ENCODE measurements at places on chromosomes 5 and 9.

- DNase-seq: no peak
Measured at GRCh38 chr9:133225171-133226011, 16.3 kb upstream of the OBP2B start.

GRCh38 chr9:69140123-69140735, 33.8 kb upstream of the TJP2 start:
- DNase-seq: no peak

GRCh38 chr5:54659700-54660131, 142.2 kb downstream of the SNX18 start:
- no peak for DNase-seq

DNA sequence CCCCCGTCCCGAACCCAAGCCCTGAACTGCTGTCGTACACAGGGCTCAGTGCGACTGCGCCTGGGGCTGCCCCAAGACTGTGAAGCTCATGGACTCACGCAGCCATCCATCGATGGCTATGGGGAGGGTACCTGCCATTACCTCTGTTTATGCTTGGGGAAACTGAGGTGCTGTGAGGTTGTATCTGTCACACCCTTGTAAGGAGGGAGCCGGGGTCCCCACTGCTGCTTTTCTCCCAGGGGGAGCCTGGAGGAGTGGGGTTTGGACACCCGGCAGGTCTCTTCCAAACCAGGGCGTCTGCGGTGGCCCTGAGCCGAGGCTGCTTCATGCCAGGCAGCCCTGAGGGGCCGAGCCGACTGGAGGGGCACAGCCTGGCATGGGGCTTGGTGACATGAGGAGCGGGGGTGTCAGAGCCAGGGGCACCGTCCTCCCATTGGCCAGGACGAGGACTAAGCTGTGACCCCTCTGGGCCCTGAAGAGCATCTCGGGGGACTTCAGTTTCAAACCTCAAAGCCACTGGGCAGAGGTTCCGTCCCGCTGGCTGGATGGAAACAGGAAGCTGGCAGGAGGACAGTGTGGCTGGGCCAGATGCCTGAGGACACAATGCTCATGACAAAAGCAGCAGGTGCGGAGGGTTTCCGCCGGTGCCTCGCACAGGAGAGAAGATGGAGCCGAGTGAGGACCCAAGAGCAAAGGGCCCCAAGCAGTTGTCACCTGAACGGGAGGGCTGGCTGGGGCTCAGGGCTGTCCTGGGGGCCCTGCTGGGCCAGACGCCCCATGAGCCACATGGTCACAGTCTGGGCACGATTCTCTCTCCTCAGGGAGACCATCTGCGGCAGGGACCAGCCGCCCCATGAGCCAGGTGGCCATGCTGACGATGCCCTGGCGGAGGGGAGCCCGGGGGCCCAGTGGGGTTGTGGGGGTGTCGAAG, 54.4 kb upstream of the EXOC3 start:
- no peak for DNase-seq

GRCh38 chr5:140131967-140132409, 6.3 kb downstream of the IGIP start:
- peak; percentile 64 for DNase-seq

- peak; percentile 83 for DNase-seq
Measured at GRCh38 chr9:123044586-123044985, 11.1 kb downstream of the GPR21 start.

DNA sequence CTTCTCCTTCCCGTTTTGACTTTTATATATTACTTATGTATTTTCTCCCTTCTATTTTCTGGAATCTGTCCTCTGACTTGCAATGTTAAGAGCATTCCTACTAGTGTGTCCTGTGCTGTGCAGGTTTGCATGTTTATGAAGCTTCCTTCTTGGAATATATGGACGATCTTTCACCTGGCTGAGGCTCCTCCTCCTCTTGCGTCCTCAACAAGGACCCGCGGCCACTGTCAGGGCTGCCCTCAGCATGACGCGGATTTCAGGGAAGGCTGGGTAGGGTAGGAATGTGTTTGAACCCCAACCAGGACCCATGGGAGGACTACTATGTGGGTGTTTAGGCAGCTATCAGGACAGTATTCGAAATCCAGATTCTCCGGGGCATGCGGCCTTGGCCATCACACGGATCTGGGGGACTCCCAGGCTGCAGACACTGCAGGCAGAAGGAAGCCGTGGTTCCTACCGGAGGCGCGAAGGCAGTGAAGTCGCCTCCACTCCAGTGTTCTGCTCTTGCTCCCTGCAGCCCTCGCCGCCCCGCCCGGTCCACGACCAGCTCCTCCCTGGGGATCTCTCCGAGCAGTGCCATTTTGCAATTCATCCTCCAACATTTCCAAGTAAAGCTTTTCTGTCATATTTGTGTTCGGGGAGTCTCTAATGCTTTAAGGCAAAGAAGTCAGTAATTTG, 37.0 kb upstream of the OSMR start:
- DNase-seq: no peak

- no peak for DNase-seq
Measured at GRCh38 chr5:181087309-181087708, 43.7 kb downstream of the OR2V1 start.

DNA sequence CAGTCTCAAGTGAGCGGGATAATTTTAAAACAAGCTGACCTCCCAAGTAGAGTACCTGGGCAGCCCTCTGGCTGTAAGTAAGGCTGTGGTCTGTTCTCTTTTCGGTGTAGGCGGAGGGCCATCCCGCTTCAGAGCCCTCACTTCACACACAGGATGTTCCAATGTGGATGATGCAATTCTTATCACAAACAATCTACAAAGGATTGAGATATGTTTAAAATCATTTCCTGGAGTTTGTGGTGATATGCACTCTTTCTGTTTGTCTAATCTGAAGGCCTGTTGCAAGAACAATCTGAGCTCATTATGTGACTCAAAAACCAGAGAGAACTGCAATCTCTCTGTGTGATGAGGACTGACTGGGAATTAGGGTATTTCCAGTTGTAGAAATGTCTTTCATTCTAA, 42.5 kb downstream of the ITGA2 start:
- DNase-seq: peak; percentile 96

DNA sequence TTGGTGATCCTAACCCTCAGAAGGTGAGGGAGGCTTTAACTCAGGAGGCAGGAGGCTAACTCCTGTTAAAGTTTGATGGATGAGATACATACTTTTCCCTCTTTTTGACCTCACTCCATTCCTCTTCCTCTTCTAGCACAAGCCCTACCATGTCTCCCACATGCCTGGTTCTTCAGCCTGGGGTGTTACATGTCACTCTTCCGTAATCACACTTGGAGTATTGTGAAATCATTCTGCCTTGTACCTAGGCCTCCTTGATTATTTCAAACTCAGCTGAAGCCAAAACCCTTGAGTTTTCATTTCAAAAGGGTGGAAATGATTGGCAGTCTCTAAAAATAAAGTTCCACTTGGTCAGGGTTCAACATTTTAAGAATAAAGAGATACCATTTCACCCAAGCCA, 1.8 kb downstream of the PLAC8L1 start:
- no peak for DNase-seq

- no peak for DNase-seq
Measured at GRCh38 chr9:122217640-122218039, 11.1 kb downstream of the LHX6 start.

GRCh38 chr9:120257483-120257882, 322.5 kb downstream of the CDK5RAP2 start:
- no peak for DNase-seq

DNA sequence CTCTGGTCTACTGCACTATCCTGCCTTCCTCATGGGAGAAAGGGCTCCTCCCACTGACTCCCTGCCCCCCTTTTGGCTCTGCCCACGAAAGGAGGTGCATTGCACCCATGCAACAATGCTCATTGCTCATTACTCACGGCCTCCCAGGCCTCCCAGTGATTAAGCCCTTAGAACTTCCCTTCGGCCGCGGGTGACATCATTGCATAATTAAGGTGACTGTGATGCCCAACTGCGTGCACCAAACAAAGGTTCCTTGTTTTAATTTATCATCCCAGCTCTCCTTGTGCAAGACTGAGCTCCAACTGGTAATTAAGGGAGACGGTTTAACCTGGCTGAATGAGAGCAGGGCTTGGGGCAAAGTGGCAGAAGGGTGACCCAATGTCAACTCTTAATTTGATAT, 180.4 kb downstream of the GAS1 start:
- DNase-seq: peak; percentile 68

- DNase-seq: peak; percentile 84
Measured at GRCh38 chr9:83934569-83935275, 13.5 kb upstream of the KIF27 start.

DNA sequence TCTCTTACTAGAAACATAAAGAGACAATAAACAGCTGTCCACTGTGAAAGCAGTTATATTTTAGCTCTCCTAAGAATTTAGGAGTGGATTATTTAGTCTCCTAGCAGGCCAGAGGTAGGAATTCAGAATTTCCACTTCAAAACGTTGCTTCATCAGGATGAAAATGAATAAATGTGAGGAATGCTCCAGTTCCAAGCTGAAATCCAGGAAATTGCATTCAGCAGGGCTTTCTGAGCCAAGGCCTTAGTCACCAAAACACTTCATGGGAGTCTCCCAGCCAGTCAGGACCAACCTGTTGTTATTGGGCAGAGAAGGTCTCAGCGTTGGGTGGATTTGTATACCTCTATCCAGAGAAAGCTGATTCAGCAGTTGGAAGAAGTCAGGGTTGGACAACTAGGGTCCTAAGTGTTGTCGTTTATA, 1040.3 kb downstream of the TLE1 start:
- DNase-seq: peak; percentile 74

- DNase-seq: no peak
Measured at GRCh38 chr9:92325991-92326500, 293 bp downstream of the CENPP start.

DNA sequence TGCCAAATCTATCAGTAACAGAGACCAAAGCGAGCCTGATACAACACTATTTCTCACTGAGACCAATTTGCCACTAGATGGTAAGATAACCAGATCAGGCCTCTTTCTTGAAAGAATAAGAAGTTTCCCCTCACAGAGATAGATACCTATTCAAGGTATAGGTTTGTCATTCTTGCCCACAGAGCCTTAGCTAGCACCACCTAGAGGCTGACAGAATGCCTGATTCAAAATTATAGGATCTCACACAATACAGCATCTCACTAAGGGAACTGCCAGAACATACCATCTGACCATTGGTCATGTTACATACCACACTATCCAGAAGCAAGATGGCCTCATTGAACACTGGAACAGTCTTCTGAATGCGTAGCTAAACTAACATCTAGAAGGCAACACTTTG, 166.6 kb upstream of the HCN1 start:
- no peak for DNase-seq

GRCh38 chr9:108104991-108105390, 615.4 kb upstream of the KLF4 start:
- DNase-seq: no peak
